CD8-positive, alpha-beta memory T cell (primary cell): ENCODE measurements at places on chromosomes 7 and 10. TPM values are rescaled to one million over a fixed set of nuclear protein-coding genes. Genes with fewer than 3 reads are reported as not detected.
A peak's percentile ranks its signal among the peaks of the same experiment; 100 is the strongest.

The MIOS gene
- 38.7 TPM for total RNA-seq

The UCMA gene
- total RNA-seq: not detected

The OGDHL gene
- 0.55 TPM for total RNA-seq

The PKD1L1 gene
- total RNA-seq: 0.18 TPM

The DNAJC12 gene
- total RNA-seq: 12.7 TPM

The FGL2 gene
- 3.1 TPM for total RNA-seq

DNA sequence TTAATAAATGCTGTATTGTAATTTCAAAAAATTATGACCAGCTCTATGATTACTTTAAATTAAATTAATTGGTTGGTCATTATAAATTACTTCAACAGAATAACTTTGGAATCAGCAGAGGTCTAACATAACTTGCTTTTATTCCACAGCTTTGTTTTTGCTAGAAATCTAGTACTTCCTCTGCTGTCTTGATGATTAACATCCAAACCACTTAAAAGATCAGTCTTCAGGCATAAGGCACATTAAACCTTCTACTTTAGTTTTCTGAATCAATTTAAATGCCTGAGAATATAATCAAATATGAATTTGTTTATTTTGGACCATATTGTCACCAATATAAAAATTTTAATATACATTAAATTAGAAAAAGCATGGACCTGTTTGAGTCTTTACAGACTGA, 465.3 kb downstream of the ARL4A start:
- DNase-seq: no peak
- no peaks in the 10 kb centered on the region for H3K27me3 ChIP-seq
- H3K36me3 ChIP-seq: no peaks in the 10 kb centered on the region
- H3K4me3 ChIP-seq: no peak overlapping the region

GRCh38 chr7:47597379-47597778, 15.5 kb upstream of the TNS3 start:
- no peaks in the 10 kb centered on the region for H3K4me1 ChIP-seq
- H3K4me3 ChIP-seq: no peak overlapping the region
- no peaks in the 10 kb centered on the region for H3K36me3 ChIP-seq
- H3K27ac ChIP-seq: no peak overlapping the region
- H3K27me3 ChIP-seq: no peaks in the 10 kb centered on the region
- DNase-seq: no peak

DNA sequence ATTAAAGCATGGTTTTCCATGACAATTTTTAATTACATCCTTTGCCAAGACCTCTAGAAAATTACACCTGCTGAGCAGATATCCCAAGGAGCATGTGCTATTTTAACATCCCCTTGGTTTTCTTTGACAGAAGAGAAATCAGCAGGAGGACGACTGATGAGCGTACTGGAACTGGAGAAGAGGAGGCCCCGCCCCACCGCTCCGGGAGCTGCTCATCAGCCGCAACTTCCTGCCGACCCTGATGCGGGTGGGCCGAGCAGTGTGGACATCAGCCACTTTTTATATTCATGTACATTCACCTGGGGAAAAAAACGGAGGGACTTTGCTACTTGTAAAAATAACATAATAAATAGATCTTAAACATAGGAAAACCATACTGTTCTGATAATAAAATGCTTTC, 54.2 kb downstream of the CDC123 start:
- H3K27ac ChIP-seq: no peak overlapping the region
- no peak for DNase-seq
- H3K4me3 ChIP-seq: no peak overlapping the region
- no peaks in the 10 kb centered on the region for H3K27me3 ChIP-seq
- H3K4me1 ChIP-seq: no peaks in the 10 kb centered on the region
- H3K36me3 ChIP-seq: peaks cover 14% of the 10 kb centered on the region

- H3K4me3 ChIP-seq: no peak overlapping the region
- no peaks in the 10 kb centered on the region for H3K27me3 ChIP-seq
- H3K27ac ChIP-seq: no peak overlapping the region
- no peak for DNase-seq
- H3K36me3 ChIP-seq: no peaks in the 10 kb centered on the region
These were observed 72.8 kb downstream of the CTTNBP2 start for GRCh38 chr7:117800406-117800805.

DNA sequence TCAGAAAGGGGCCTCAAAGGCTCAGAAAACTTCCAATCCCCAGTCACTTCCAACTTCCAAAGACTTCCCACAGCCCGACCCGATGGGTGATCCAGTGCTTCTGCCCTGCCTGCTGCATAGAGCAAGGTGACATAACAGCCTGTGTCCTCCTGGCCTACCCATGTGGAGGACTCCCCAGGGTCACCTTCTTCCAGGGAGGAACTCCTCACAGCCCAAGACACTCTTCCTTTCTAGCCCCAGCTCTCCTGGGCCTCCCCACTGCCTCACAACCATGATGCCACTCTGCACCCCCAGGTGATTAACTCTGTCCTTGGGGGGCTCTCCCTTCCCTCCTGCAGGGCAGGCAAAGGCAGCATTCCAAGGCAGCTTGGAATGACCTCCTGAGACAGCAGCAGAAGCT, 158.4 kb upstream of the PDE1C start:
- no peak overlapping the region for H3K4me3 ChIP-seq
- H3K4me1 ChIP-seq: no peaks in the 10 kb centered on the region
- H3K27ac ChIP-seq: no peak overlapping the region
- no peak for DNase-seq

- H3K27me3 ChIP-seq: no peaks in the 10 kb centered on the region
- DNase-seq: no peak
- H3K27ac ChIP-seq: no peak overlapping the region
- H3K4me3 ChIP-seq: no peak overlapping the region
These were observed 252.5 kb downstream of the PAXIP1 start for GRCh38 chr7:154750353-154750801.

- H3K4me1 ChIP-seq: peaks cover 11% of the 10 kb centered on the region
- H3K36me3 ChIP-seq: no peaks in the 10 kb centered on the region
- no peaks in the 10 kb centered on the region for H3K27me3 ChIP-seq
- H3K27ac ChIP-seq: no peak overlapping the region
- no peak for DNase-seq
These were observed 18.2 kb downstream of the WBP1L start for GRCh38 chr10:102761981-102762380.

GRCh38 chr10:89466599-89467035, 52.2 kb downstream of the IFIT5 start:
- H3K4me3 ChIP-seq: no peak overlapping the region
- no peaks in the 10 kb centered on the region for H3K36me3 ChIP-seq

DNA sequence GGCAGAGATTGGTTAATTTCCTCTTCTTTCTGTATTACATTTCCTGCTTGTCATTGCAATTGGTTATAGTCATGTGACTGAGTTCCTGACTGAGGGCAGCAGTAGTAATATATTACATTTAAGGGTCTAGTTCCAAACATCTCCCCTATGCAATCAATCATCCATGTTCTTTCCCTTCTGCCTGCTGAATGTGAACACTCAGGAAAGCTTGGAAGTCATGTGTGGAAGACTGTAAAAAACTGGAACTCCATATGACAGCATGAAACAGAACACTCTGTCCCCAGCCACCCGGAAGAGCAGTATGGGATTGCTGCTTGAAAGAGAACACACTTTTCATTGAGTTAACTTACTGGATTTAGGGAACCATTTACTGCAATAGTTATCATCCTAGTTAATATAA, 459.7 kb upstream of the SEMA3A start:
- H3K27ac ChIP-seq: no peak overlapping the region
- no peak overlapping the region for H3K4me3 ChIP-seq
- no peaks in the 10 kb centered on the region for H3K36me3 ChIP-seq
- no peaks in the 10 kb centered on the region for H3K4me1 ChIP-seq
- no peak for DNase-seq

- no peaks in the 10 kb centered on the region for H3K27me3 ChIP-seq
- DNase-seq: no peak
- no peak overlapping the region for H3K27ac ChIP-seq
- H3K4me1 ChIP-seq: no peaks in the 10 kb centered on the region
- H3K4me3 ChIP-seq: no peak overlapping the region
- H3K36me3 ChIP-seq: no peaks in the 10 kb centered on the region
These were observed 14.6 kb upstream of the GDI2 start for GRCh38 chr10:5827841-5828240.

- no peaks in the 10 kb centered on the region for H3K27me3 ChIP-seq
- H3K27ac ChIP-seq: no peak overlapping the region
- no peaks in the 10 kb centered on the region for H3K4me1 ChIP-seq
- H3K36me3 ChIP-seq: no peaks in the 10 kb centered on the region
These were observed 15.3 kb upstream of the RBM33 start for GRCh38 chr7:155629171-155629570.

DNA sequence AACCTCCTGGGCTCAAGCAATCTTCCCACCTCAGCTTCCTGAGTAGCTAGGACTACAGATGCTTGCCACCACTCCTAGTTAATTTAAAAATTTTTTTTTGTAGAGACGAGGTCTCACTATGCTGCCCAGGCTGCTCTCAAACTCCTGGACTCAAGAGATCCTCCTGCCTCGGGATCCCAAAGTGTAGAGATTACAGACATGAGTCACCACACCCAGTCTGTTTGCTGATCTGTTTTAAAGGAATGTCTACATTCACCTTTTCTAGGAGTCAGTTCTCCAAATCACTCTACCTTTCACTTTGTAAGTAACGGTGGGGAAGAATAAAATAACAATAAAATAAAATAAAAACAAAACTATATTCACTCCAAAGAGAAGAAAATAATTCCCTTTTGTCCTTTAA, 86.6 kb upstream of the AGBL3 start:
- H3K27ac ChIP-seq: no peak overlapping the region
- H3K4me3 ChIP-seq: no peak overlapping the region
- no peak for DNase-seq
- no peaks in the 10 kb centered on the region for H3K36me3 ChIP-seq

DNA sequence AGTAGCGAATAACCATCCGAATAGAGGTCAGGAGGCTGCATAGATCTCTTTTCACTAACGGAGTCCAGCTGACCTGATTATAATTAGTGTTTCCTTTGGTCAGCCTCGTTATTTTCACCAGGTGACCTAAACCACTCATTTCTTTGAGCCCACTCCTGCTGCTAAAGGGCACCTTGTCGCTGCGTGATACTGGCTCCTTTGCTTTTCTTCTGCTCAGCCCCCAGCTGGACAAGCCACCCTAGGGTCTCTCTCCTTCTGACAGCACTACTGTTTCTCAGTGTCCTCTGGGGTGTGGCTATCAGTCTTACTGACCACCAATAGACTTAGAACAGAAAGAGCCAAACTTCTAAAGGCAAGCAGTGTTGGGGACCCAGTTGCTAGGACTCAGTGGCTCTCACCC, 2.7 kb upstream of the IGFBP3 start:
- H3K4me3 ChIP-seq: no peak overlapping the region
- peaks cover 13% of the 10 kb centered on the region for H3K4me1 ChIP-seq
- no peaks in the 10 kb centered on the region for H3K27me3 ChIP-seq

- no peak overlapping the region for H3K27ac ChIP-seq
- H3K36me3 ChIP-seq: no peaks in the 10 kb centered on the region
- H3K4me1 ChIP-seq: peaks cover 3% of the 10 kb centered on the region
- peaks cover 11% of the 10 kb centered on the region for H3K27me3 ChIP-seq
- no peak for DNase-seq
- H3K4me3 ChIP-seq: no peak overlapping the region
These were observed 520 bp downstream of the FAM20C start for GRCh38 chr7:192701-193480.

GRCh38 chr7:98165827-98166667, 45.2 kb upstream of the BHLHA15 start:
- no peak overlapping the region for H3K4me3 ChIP-seq
- H3K27me3 ChIP-seq: no peaks in the 10 kb centered on the region
- H3K36me3 ChIP-seq: no peaks in the 10 kb centered on the region
- DNase-seq: peak; percentile 49

GRCh38 chr7:13541326-13541725, 448.1 kb downstream of the ETV1 start:
- H3K4me3 ChIP-seq: no peak overlapping the region
- H3K36me3 ChIP-seq: no peaks in the 10 kb centered on the region
- no peaks in the 10 kb centered on the region for H3K27me3 ChIP-seq
- no peak for DNase-seq
- H3K27ac ChIP-seq: no peak overlapping the region
- H3K4me1 ChIP-seq: no peaks in the 10 kb centered on the region

DNA sequence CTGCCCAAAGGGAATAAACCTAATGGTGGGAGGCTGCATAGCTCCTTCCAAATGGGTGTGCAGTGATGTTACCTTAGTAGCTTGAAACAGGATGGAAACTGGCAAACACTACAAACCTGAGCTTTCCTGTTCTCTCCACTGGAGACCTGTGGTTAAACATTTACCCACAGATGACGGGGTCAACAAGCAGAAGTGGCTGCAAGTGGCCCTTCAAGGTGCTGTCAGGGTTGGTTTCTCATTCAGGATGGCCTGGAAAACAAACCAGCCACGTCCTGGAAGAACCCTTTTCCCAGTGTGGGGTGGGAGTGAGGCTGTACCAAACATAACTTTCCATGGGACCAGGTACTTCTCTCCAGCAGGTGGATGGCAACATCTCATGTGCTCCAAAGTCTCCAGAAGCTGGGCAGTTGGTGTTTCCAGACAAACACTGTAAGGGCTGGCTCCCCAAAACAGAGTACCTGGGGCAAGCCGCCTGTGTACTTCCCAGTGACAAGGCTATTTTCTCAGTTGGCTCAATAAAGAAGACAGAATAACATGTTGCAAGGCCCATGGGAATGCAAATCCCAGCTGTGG, 67.5 kb downstream of the DNAJB9 start:
- no peak overlapping the region for H3K27ac ChIP-seq
- no peaks in the 10 kb centered on the region for H3K36me3 ChIP-seq
- DNase-seq: no peak
- no peaks in the 10 kb centered on the region for H3K4me1 ChIP-seq
- no peak overlapping the region for H3K4me3 ChIP-seq

DNA sequence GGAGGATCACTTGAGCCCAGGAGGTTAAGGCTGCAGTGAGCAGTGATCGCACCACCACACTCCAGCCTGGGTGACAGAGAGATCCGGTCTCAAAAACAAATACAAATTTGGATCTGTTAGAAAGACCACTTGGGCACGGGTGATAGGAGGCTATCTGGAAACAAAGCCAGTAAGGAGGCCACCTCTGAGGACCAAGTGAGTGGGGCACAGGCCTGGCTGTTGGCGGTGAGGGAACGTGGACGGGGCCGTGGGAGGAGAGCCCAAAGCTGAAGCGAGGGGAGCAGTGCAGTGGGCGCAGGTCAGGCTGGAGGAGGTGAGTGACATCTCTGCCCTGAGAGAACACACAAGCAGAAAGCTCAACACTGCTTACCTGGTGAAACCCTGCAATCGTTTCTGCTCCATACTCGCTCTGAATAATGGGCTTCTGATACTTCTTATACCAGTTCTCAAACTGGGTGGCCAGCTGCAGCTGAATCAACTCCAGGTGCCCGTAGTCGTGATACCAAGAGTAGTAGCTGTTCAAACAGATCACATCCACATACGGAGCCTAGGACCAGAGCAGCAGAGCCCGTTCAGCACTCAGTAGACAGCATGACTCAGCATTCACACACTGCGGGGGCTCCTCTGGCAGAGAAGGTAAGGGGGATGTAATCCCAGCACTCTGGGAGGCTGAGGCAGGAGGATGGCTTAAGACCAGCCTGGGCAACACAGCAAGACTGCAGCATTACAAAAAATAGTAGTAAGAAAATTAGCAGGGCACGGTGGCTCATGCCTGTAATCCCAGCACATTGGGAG, 14.5 kb downstream of the GUSB start:
- H3K27me3 ChIP-seq: no peaks in the 10 kb centered on the region
- H3K27ac ChIP-seq: no peak overlapping the region
- H3K4me1 ChIP-seq: no peaks in the 10 kb centered on the region
- H3K36me3 ChIP-seq: peaks cover 41% of the 10 kb centered on the region
- no peak for DNase-seq

- no peaks in the 10 kb centered on the region for H3K4me1 ChIP-seq
- no peaks in the 10 kb centered on the region for H3K36me3 ChIP-seq
- DNase-seq: no peak
- H3K4me3 ChIP-seq: no peak overlapping the region
- H3K27me3 ChIP-seq: no peaks in the 10 kb centered on the region
These were observed 1027.7 kb downstream of the LRMDA start for GRCh38 chr10:76459016-76459730.

GRCh38 chr7:142808461-142808801, 37.7 kb downstream of the PRSS2 start:
- H3K27me3 ChIP-seq: no peaks in the 10 kb centered on the region
- no peak for DNase-seq
- H3K4me1 ChIP-seq: peaks cover 96% of the 10 kb centered on the region
